ENCODE measurements at places on chromosomes 16 and 17. TPM values are rescaled to one million over a fixed set of nuclear protein-coding genes. Genes with fewer than 3 reads are reported as not detected.

DNA sequence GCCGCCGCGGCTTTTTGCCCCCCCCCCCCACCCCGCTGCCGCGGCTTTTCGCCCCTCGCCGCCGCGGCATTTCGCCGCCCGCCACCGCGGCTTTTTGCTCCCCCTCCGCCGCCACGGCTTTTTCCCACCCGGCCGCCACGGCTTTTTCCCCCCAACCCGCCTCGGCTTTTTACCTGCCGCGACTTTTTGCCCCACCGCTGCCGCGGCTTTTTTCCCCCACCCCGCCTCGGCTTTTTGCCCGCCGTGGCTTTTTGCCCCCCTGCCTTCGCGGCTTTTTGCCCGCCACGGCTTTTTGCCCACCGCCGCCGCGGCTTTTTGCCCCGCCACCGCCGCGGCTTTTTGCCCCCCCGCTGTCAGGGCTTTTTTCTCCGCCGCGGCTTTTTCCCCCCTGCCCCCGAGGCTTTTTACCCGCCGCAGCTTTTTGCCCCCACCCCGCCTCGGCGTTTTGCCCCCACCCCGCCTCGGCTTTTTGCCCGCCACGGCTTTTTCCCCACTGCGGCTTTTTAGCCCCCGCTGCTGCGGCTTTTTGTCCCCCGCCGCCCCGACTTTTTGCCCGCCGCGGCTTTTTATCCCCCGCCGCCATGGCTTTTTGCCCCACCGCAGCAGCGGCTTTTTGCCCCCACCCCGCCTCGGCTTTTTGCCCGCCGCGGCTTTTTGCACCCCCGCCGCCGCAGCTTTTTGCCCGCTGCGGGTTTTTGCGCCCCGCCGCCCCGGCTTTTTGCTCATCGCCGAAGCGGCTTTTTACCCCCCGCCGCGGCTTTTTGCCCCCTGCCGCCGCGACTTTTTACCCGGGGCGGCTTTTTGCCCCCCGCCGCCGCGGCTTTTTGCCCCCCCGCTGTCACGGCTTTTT is 527.8 kb upstream of the WSB1 start:
- DNase-seq: no peak

GRCh38 chr17:17612085-17613022 is 20.8 kb upstream of the PEMT start:
- no peak for DNase-seq

- no peak for DNase-seq
Measured at GRCh38 chr17:44113868-44114840, 9.3 kb downstream of the HDAC5 start.

- no peak for DNase-seq
Measured at GRCh38 chr16:926715-927114, 44.1 kb downstream of the LMF1 start.

DNA sequence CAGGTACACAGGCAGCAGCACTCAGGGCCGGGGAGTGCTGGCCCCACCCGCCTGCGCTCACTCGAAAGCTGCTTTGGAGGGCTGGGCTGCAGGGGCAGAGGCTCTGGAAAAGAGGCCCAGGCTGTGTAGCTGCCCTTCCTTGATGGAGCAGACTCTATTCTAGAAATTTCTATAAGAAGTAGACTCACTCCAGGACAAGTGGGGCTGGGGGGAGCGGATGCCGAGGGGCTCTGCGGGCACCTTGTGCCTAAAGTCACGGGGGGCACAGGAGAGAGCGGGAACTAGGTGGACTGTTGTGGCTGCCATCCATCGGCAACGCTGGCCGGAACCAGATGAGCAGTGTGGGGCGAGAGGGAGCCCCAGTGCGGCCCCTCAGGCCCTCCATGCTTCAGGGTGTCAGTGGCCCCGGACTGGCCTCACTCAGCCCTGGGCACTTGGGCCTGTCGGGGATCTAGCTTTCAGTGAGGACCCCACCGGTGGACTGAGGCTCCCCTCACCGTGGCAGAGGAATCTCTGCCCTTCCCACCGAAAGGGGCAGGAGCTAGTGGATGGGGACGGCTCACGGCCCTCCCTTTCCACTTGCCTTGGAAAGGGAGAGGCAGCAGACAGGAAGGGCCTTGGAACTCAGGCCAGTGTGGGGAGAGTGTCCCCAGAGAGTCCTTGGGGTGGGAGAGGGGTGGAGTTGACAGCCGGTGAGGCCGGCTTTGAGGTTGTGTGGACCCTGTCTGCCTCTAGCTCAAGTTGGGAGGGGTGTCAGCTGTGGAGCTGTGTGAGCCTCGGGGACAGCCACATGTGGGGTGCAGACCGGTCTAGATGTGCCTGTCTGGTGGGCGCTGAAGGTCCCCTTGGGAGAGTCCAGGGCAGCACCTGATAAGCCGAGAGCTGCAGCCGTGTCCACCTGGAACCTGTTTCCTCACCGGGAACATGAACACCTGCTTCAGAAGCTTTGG is 16.6 kb downstream of the ENDOV start:
- no peak for DNase-seq

The CDH13 gene
- 1.1 TPM for total RNA-seq

The CNTNAP4 gene
- total RNA-seq: 0.14 TPM

The CRYM gene
- total RNA-seq: 1.2 TPM

The CCL8 gene
- total RNA-seq: not detected

DNA sequence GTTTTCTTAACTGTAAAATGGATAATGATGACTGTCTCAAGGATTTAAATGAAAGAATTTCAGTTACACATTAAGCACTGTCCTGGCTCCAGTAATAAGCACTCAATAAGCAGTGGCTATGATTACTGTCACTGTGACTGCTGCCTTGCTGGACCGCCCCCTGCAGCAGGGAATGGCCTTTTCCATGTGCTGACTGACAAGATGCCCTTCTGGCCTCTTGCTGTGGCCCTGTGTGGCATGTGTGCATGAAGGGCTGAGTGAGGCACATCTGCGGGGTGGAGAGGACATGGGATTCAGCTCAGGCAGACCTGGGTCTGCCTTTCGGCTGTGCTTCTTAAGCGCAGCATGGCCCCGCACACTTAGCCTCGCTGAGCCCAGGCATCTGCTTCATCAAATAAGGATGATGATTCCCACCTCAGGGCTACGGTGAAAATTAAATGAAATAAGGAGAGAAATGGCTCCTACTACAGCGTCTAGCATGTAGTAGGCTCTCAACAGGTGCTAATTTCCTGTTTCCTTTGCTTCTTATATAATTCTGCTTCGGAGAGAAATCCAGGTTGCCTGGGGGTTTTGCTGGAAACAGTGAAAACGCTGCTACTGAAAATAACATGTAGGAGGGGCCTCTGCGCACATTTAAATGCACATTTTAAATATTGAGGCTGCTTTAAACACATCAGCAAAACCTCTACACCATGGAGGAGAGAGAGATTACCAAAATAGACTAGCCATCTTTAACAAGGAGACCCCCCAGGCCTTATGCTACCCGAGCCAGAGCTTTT is 183.9 kb downstream of the PARN start:
- DNase-seq: no peak
